ENCODE measurements at places on chromosomes 12 and 14.

- DNase-seq, result no peak
These were observed 1352.9 kb downstream of the TMEM121 start for GRCh38 chr14:106879241-106879640.

DNA sequence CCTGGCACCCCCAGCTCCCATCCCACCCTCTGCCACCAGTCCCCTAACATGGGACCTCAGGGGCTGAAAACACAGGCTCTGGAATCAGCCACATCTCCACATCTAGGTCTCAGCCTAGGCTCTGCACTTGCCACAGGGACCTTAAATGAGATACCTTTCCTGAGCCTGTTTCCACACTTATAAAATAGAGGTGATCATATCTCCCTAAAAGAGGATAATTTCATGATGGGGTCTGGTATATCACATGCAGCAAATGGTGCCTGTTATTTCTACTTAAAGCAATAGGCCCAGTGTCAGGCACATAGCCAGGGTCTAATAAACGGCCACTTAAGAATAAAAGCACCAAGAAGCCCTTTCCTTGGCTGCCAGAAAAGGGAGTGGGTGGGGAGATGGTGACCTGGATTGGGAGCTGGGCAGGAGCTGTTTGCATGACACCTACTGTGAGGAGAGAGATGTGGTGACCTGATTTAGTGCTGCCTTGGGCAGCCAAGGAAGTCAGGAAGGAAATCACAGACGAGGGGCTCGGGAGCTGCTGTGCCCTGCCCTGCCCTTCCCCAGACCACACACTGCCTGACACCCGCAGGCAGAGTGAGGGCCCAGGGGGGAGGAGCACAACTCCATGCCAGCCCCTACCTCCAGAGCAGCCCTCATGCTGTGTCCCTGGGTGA lies 71.2 kb downstream of the IRF2BPL start:
- DNase-seq, result no peak

GRCh38 chr14:43540948-43541347 lies 966.1 kb downstream of the FSCB start:
- DNase-seq, result no peak

DNA sequence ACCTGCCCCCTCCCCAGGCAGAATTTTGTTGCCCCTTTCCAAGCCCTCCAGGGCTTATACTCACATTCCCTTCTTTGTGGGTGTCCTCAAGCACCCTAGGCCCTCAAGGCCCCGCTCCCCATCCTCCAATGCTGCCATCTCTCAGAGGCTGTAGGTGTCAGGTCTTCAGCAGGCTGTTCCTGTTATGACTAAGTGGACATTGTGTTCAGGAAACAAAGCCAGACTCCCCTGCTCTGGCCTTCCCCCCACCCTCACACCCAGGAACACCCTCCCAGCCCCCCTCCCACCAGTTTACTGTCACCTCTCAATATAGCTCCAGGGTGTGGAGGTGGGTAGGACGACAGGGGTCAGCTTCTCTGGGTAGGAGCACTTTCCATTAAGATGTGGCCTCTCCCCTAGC lies 1.4 kb upstream of the MYH6 start:
- no peak for DNase-seq

DNA sequence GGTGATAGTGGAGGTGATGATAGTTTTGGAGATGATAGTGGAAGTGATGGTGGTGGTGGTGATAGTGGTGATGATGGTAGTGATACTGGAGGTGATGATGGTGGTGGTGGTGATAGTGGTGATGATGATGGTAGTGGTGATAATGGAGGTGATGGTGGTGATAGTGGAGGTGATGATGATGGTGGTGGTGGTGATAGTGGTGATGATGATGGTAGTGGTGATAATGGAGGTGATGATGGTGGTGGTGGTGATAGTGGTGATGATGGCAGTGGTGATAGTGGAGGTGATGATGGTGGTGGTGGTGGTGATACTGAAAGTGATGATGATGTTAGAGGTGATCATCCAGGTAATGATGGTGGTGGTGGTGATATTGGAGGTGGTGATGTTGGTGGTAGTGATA lies 570.0 kb upstream of the TMEM132C start:
- no peak for DNase-seq

Measured in IMR-90 (cell line).